ENCODE measurements at places on chromosomes 16 and 17.
A peak's percentile ranks its signal among the peaks of the same experiment; 100 is the strongest.

- peak; percentile 38 for DNase-seq
Observed at GRCh38 chr16:68396481-68396880, 51.8 kb downstream of the SMPD3 start.

DNA sequence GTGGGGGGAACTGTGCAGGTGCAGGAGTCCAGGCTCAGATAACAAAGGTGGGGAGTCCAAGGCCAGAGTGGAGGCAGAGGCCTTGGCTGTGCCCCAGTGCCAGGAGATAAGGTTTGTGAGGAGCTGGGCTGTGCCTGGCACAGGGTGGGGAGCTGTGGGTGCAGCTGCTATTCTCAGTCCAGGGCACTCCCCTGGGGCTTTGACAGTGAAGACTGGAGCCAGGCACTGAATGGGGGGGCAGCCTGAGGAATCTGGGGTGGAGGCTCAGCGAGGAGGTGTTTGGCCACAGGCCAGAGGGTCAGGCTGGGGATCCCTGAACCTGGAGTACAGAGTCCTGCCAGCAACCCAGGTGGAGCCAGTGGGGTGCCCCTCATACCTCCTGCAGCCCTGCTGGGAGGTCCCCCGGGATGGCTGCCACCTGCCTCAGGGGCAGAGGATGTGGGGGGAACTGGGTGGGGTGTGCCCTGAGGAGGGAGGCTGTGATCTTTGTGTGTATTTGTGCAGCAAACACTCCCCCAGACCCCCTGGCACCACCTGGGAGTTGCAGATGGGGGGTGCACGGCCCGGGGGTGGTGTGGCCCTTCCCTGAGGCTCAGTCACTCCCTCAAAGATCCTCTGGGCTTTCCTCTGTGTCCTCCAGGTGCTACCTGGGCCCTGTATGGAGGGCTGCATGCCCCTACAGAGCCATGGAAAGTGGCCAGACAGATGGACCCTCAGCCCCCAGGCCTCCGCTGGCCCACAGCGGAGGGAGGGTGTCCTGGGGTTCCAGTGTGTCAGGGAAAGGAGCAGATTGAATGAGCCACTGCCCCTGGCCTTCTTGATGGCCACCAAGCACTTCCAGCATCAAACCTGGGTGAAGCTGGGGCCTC, 44.5 kb upstream of the SMPD3 start:
- DNase-seq = no peak

GRCh38 chr17:62824290-62825131, 16.4 kb upstream of the MARCHF10 start:
- DNase-seq = no peak

- DNase-seq = no peak
Observed at GRCh38 chr16:1127101-1127500, 25.8 kb upstream of the CACNA1H start.

DNA sequence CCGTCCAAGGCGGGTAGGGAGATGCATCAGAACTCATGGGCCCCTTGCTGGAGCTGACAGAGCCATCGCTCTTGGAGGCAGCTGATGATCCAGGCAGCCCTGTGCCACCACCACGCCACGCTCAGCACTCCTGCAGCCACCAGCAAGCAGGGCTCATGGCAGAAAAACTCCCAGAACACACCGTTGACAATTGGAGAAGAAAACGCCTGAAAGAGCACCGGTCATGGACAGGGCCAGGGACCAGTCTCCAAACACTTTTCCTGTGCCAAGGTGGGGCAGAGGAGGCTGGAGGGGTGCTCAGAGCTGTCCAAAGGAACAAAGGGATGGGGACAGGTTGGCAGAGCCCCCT, 132.2 kb downstream of the FOXL1 start:
- DNase-seq = no peak

DNA sequence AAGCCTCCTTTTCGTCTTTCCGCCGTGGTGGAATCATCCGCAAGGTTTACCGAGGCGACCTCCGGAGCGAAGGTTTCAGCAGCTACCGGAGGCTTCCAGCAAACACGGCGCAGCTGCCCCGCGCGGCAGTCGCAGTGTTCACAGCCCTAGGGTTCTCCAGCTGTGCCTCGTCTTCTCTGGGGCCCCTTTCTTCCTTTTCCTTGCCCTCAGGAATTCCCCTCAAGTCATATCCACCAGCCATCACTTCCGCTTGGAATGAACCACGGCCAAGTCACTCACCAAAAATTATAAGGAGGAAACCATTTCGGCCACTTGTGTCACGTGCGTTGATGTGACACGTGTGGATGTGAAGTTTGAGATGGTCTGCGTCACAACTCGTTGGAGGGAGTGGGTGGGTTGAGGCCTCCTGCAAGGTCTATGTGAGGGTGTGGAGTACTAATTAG, 636 bp upstream of the ERN1 start:
- DNase-seq = no peak

DNA sequence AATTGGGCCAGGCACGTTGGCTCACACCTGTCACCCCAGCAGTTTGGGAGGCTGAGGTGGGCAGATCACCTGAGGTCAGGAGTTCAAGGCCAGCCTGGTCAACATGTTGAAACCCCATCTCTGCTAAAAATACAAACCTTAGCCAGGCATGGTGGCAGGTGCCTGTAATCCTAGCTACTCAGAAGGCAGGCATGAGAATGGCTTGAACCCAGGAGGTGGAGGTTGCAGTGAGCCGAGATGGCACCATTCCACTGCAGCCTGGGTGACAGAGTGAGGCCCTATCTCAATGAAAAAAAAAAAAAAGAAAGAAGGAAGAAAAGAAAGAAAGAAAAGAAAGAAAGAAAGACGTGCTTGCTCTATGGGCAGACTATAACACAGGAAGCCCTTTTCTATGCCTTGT, 84.4 kb downstream of the FOXL1 start:
- DNase-seq = no peak

- DNase-seq = no peak
Observed at GRCh38 chr17:49132699-49133364, at the start of gene B4GALNT2. TSS of gene B4GALNT2 (plus strand) at chr17:49132769. CDS start at chr17:49132793, 24 bp downstream.

- peak; percentile 22 for DNase-seq
Observed at GRCh38 chr16:1812732-1813163, 13.9 kb downstream of the HAGH start.

Data from stimulated activated CD8-positive, alpha-beta memory T cell treated with anti-CD3 and anti-CD28 coated beads, Interleukin-12 subunit alpha, Interleukin-12 subunit beta, amount 100 ng/mL, for 1 hour (primary cell).